ENCODE measurements at places on chromosomes 1 and 21.

DNA sequence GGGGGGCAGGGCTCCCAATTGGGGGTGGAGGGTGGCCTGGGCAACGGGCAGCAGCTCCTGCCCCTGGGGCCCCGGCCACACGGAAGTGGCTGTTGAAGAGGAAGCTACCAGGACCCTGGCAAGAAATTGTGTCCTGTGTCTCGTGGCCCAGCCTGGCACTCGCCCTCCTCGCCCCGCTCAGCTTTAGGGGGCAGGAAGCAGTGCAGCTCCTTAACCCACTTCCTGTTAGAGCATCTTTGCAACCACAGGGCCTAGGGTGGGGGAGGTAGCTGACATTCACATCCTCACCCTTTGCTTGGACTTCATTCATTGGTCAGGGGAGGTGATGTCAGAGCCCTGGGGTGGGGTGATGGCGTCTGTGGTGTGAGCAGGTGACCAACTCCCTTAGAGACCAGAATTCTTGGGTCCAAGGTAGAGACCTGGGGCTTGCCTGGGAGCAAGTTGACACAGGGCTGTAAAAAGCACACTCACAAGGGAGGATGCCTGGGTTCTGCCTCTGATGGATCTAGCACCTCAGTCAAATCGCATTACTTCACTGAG is at the start of gene ARHGAP30:
ARHGAP30 (minus strand) TSS at position 161 of the 540 bp plus-strand sequence. CDS start 267 bp downstream, outside the sequence.
- peak; percentile 69 for DNase-seq

- no peak for DNase-seq
Observed at GRCh38 chr1:167314671-167315070, 94.0 kb downstream of the POU2F1 start.

DNA sequence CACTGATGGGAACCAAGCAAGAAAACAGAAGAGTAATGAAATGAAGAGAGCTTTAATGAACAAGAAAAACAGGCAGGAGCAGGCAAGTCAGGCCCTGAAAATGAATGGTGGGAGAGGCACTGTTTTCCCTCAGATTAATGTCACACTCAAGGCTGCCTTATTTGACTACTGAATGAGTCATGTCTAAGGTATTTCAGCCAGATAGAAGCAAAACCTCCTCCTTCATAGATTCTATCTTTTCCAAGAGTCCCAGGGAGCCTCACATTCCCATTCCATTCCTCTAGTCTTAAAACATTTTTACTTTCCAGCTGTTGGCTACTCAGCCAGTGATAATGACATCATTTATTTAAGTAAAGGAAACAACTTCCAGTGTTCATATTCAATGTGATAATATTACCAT is 228.4 kb upstream of the NRIP1 start:
- no peak for DNase-seq

GRCh38 chr21:42310411-42311001 is 4.7 kb downstream of the TFF3 start:
- no peak for DNase-seq

- DNase-seq: no peak
Observed at GRCh38 chr1:198809247-198809646, 170.4 kb downstream of the PTPRC start.

DNA sequence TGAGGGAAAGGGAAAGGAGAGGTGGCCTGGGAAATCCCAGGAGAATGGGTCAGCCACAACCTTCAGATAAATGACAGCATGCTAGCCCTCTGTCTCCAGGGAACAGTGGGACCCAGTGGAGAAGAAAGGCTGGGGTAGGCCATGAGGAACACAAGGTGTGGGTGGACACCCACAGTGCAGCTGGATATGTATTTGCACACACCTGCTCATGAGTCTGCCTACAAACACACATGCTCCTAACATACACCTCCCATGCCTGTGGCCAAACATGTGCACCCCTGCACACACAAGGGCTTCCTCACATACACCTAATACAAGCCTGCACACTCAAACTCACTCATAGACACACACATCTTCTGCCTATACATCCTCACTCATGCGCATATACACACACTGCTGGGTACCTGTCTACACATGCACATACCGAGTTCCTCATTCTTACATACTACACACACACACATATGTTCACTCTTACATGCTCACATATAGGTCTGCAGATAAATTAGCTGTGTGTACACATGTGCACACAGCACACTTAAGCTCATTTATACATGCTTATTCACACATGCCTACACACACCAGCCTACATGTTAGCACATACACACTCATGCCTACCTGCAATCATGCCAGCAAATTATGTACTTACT is 3.6 kb downstream of the C1orf216 start:
- DNase-seq: no peak

GRCh38 chr1:89633800-89634625 is 1.1 kb downstream of the LRRC8C start:
- no peak for DNase-seq

- DNase-seq: no peak
Observed at GRCh38 chr1:153040950-153041631, at the start of gene SPRR2D. Gene SPRR2D (minus strand): TSS chr1:153041120. CDS start chr1:153040346, 774 bp downstream.

GRCh38 chr1:109615879-109616278 is 3.5 kb downstream of the GNAT2 start:
- DNase-seq: no peak

DNA sequence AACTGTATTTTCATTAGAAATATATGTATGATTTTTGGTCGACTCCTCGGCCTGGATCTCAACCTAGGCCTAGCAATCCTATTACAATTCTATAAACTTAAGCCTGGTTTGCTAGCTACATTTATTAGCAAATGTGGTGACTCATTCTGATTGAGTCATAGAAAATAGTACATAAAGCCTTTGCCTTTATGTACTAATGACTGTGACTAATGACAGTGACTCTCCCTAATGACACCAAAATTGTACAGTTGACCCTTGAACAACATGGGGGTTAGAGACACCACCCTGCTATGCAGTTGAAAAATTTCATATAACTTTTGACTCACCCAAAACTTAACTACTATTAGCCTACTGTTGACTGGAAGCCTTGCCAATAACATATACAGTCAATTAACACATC is 78.9 kb downstream of the CLEC20A start:
- no peak for DNase-seq

GRCh38 chr1:228146417-228147150 is 3.1 kb upstream of the GJC2 start:
- DNase-seq: no peak

DNA sequence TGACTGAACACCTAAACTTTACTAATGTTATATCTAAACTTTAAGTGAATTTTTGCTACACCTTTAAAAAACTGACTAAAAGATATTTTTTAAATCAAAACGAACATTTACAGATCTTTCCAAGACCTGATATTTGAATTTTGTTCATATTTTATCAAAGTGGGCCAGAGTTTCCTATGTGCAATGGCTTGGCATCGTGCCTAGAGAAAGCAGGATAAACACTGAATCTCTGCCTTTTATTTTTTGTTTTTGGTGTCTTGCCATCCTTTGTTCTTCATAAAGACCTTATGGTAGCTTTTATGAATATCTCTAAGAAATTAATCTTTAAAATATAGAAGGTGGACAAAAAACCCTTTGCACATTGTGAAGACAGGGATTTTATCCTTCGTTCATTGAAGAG is 25.8 kb upstream of the VPS26C start:
- no peak for DNase-seq

GRCh38 chr1:8841395-8841794 is 24.0 kb upstream of the RERE start:
- DNase-seq: no peak

DNA sequence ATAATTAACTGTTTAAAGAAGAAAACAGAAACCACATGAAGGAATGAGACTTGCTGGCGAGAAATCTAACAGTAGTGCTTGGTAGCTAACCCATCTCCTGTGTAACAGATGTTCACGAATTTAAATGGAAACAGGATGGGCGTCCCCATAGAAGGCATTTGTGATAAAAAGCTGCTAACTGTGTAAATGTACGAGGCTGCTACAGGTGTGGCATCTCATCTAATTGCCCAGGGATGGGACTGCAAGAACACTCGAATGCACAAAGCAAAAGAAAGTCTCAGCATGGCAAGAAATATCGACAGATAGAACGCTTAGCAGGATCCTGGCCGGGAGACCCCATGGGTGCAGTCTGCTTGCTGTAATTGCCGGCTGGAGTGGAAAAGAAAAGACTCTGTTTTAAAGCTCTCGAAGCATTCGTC is 112.7 kb downstream of the RUNX1 start:
- DNase-seq: no peak
